ENCODE measurements at places on chromosomes 16 and 17.

GRCh38 chr17:16027708-16028584 is 28.3 kb downstream of the TTC19 start:
- H3K27ac ChIP-seq, result peak overlapping the region; percentile 10
- peaks cover 82% of the 10 kb centered on the region for H3K36me3 ChIP-seq
- no peaks in the 10 kb centered on the region for H3K4me1 ChIP-seq
- H3K4me3 ChIP-seq, result no peak overlapping the region
- DNase-seq, result peak; percentile 55

GRCh38 chr17:56656701-56657327 is 63.3 kb downstream of the NOG start:
- no peaks in the 10 kb centered on the region for H3K36me3 ChIP-seq
- no peaks in the 10 kb centered on the region for H3K27me3 ChIP-seq
- no peak overlapping the region for H3K27ac ChIP-seq
- peak; percentile 38 for DNase-seq
- peaks cover 10% of the 10 kb centered on the region for H3K4me1 ChIP-seq
- H3K4me3 ChIP-seq, result no peak overlapping the region

DNA sequence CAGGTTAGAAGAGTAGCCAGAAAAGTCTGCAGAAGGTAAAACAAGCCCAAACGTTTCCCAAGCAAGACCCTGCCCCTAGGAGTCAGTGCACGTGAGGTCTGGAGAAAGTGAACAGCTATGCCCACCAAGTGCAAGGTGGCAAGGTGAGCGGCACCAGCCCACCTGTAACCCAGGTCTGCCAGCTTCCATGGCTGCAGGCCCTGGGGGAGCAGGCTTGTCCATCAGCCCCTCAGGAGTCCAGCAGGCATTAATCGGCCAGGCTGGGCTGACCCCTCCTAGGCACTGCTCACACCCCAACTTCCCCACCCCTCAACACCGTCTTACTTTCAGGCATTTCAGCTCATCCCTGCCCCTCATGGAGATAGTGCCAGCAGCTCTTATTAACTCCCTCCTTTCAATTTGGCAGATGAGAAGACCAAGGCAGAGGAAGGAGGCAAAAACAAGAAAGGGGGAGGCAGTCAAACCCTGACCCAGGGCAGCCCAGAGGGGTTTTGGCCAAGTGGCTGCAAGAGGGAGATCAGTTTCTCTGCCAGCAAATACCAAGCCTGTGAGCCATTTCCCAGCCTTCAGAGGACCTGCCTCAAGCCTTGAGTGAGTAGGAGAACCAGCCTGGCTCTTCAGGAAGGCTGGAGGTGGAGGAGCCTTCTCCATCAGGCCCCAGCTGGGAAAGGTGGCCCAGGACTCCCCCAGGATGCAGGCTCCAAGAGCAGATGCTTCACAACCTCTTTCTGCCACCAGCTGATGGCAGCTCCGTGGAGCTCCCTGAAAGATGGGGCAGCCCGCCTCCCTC is 14.7 kb downstream of the BEAN1 start:
- no peak for DNase-seq
- no peaks in the 10 kb centered on the region for H3K4me1 ChIP-seq
- peaks cover 11% of the 10 kb centered on the region for H3K27me3 ChIP-seq
- H3K27ac ChIP-seq, result no peak overlapping the region

DNA sequence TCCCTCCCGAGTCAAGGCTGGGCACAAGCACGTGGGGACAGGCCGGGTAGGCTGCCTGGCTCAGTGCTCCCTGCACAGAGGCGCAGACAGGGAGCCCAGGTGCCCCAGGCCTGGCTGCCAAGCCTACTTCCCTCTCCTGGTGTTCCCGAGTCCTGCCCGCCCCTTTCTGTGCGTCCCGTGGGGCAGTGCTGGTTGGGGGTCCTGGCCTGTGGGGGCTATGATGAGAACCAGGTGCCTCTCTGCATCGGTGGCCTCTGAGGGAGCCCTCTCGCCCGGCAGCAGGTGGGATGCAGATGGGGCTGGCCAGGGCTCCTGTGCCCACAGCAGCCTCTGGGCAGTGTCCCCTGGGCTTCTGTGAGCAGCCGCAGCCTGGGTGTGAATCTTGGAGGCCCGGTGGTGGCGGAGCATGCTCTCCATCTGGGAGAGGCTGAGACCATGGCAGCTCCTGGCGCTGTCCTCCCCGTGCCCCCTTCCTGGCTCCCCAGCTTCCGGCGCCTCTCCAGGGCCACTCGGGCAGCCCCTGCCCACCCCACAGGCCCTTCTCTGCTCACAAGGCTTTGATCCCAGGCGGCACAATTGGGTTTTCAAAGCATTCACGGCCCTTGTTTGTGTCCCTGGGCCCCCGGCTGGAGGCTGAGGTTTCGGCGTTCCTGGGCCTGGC is 7.2 kb downstream of the CENPX start:
- no peak overlapping the region for H3K4me3 ChIP-seq
- no peak for DNase-seq
- H3K27ac ChIP-seq, result no peak overlapping the region
- no peaks in the 10 kb centered on the region for H3K27me3 ChIP-seq
- peaks cover 30% of the 10 kb centered on the region for H3K4me1 ChIP-seq

GRCh38 chr17:1995321-1995892 is 29.7 kb downstream of the RTN4RL1 start:
- H3K4me3 ChIP-seq, result no peak overlapping the region
- no peaks in the 10 kb centered on the region for H3K36me3 ChIP-seq
- H3K27ac ChIP-seq, result no peak overlapping the region
- H3K4me1 ChIP-seq, result no peaks in the 10 kb centered on the region
- no peak for DNase-seq

All from common myeloid progenitor, CD34-positive (primary cell).